ENCODE measurements at places on chromosomes 4 and X.

- DNase-seq: no peak
These were observed 23.1 kb upstream of the GABRG1 start for GRCh38 chr4:46146993-46147392.

DNA sequence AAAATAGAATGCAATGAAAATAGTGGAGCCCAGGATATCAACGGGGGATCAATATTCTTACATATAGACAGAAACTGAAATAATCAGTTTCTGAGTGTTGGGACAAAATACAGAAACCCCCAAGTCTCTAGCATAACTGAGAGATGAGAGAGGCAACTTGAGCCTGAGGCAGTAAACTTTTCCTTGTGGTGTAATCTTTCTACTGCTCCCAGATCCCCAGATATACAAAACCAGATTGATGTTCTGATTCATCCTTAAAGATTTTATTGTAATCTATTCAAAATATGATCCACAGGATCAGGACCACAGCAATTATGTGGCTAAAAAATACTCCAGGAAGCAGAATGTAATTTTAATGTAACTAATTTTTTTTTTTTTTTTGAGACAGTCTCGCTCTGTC is 2282.6 kb downstream of the ARAP2 start:
- DNase-seq: no peak

DNA sequence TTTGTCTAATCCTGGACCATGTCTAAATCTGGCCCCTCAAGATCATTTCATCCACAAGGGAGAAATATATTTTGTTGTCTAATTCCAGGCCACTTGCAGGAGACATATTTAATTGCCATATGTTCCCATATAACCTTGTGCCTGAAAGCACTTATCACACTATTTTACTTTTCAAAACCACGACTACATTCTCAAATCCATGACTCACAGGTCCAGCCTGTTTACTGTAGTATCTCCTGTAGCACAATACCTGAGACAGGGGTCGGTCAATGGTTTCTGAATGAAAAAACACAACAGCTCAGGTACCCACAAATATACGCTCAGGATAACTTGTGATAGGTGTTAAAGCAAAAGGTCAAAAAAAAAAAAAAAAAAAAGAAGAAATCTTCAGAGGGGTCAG is 60.9 kb downstream of the SEC24D start:
- DNase-seq: no peak

DNA sequence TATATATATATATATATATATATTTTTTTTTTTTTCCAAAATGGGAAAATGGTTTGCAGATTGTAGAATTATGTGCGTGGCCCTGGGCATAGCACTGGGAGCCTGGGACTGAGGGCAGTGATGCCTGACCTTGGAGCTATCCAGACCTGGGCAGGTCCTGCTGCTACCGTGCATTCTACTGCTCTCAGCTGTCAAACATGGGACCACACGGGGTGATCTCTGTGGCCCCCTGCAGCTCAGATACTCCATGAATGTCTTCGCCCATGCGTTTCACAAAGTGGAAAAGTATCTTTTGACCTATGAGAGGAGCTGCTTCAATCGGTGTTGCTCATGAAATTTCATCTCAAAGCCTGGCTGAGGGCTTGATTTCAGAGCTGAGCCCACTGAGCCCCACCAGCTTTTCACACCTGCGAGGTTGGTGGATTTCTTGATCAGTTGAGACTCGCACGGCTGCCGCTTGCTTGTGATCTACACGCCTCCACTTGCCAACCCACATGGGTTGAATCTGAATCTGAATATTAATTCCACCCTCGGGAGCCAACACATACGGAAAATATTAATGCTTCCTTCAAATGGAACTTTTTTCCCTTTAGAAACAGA is 35.7 kb downstream of the ING2 start:
- DNase-seq: no peak

- no peak for DNase-seq
These were observed 397.1 kb downstream of the RAB28 start for GRCh38 chr4:13087041-13087440.

DNA sequence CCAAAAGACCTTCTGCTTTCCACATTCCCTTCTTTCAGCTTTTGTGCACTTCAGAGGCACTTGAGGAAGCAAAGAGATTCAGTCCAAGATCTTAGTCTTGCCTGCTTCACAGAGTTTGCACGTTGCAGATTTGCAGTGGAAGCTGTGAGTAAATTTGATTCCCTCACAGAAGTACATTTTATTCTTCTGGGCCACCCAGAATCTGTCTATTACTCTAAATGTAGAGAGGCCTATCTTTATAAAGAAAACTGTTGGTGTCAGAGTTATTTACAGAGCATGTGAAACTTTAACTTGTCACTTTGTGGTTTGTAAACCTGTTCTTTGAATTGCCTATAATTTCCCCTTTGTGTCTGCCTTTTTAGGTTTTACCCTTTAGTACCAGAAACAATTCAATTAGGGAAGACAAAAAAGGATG is 15.5 kb downstream of the SPRY1 start:
- no peak for DNase-seq

- no peak for DNase-seq
These were observed 28.5 kb downstream of the SASH3 start for GRCh38 chrX:129808158-129808828.

GRCh38 chr4:8338351-8338961 is 68.9 kb downstream of the HTRA3 start:
- DNase-seq: peak; percentile 28

GRCh38 chrX:107741404-107741790 is 34.2 kb downstream of the TSC22D3 start:
- DNase-seq: no peak

GRCh38 chr4:189845145-189845846 is 95.4 kb upstream of the FRG1 start:
- DNase-seq: no peak

- DNase-seq: no peak
These were observed 211.8 kb downstream of the PPP3CA start for GRCh38 chr4:101135371-101136010.

DNA sequence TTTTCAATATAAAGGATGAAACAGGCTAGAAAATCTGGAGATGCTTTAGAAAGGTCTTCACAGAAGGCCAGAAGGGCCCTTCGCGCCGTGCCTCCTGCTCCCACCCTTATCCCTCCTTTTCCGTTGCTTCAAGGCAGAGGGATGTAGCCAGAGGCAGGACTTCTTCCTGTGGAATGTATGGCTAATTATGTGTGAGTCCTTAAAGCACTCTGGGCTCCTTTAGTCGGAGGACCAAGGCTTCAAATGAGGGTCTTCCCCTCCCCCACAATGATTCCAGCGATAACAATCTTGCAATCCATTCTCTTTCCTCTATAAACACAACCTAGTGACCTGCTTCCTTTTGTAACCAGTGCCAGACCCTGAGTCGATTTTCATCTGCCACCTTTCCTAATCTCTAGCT is 103.5 kb downstream of the GPC3 start:
- DNase-seq: no peak

GRCh38 chr4:1029529-1029928 is 18.1 kb downstream of the FGFRL1 start:
- no peak for DNase-seq

DNA sequence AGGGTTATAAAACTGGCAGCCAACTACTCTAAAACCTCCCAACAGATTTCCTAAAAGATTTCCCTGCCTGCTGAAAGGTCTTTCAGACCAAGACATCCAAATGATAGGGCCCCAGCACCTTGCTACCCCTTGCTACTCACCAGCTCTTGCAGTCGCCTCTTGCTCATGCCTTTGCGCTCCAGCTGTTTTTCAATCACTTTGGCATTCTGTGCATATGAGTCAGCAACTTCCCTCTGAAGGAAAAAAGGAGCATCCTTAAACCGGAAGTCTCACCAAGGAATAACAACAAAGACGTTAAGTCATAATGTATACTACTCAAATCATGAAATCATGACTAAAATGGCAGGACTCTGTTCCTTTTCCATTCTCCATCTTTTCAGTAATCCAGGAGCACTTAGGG is 24.0 kb downstream of the STEEP1 start:
- DNase-seq: no peak

GRCh38 chrX:130615941-130616340 is 214.2 kb downstream of the RBMX2 start:
- DNase-seq: no peak

DNA sequence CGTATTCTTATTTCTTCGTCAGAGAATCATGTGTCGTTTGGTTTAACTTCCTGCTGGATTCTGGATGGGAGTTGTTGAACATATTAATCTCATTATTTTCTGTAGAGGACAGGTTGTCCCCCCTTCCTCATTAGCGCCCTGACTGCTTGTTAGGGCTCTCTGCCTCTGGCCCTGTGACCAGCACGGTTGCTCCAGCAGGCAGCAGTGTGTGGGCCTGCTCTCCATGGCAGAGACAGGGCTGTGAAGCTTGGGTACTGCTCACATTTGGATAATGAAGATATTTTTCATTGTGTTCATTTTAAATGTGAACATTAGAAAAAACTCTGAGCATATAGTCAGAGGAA is 102.7 kb downstream of the KLHL8 start:
- no peak for DNase-seq

DNA sequence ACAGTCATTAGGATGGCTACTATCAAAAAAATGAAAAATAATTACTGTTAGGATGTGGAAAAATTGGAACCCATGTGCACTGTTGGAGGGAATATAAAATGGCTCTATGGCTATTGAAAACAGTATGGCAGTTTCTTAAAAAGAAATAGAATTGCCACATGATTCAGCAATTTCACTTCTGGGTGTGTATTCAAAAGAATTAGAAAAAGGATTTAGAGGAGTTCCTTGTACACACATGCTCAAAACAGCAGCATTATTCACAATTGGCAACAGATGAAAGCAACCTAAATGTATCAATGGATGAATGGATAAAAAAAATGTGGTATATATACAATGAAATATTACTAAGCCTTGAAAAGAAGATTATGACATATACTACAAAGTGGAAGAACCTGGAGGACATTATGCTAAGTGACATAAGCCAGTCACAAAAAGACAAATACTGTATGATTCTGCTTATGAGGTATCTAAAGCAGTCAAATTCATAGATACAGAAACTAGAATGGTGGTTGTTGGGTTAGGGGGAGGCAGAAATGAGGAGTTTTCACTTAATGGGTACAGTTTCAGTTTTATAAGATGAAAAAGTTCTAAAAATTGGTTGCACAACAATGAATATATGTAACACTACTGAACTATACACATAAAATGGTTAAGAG is 123.2 kb downstream of the ELOVL6 start:
- no peak for DNase-seq

- no peak for DNase-seq
These were observed 2.0 kb downstream of the DHX15 start for GRCh38 chr4:24582235-24582832.

GRCh38 chr4:86400216-86400615 is 40.4 kb upstream of the MAPK10 start:
- DNase-seq: no peak

DNA sequence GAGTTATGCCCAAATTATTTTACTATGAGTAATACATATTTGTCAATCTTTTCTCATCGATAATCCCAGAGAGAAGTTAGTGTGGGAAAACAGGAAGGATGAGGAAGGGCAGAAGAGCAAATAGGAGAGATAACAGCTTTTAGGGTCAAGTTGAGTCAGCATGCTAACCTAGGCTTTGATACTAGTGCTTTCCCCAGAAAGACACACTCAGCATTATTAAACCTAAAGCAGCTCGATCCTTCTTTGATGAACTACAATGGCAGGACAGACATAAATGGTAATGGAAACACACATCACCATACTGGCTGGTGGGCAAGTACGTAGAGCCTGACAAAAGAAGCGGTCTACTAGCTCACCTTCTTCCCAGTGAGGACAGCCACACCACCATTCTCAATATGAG is 20.5 kb downstream of the AIFM1 start:
- DNase-seq: no peak

All from LNCaP clone FGC (cell line).